ENCODE measurements at places on chromosomes 12 and 14. TPM values are rescaled to one million over a fixed set of nuclear protein-coding genes. Genes with fewer than 3 reads are reported as not detected.

DNA sequence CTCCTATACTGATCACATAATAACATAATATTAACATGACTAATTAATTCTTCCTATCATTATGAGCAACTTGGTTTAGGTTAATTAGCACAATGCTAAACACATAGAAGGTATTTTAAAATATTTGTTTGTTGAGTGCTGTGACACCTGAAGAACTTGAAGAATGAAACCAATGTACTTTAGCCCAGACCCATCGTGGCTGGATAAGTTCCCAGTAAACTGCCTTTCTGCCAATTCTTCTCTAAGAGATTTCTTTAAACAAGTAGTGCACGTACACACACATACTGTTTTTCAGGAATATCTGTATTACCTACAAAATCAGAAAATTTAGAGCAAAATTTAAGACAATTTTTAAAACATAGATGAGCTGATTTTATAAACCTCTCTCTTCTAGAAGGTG is 207.4 kb upstream of the SSTR1 start:
- DNase-seq = no peak

- no peak for DNase-seq
These were observed 62.5 kb upstream of the TBX3 start for GRCh38 chr12:114746297-114747011.

- DNase-seq = no peak
These were observed 753 bp downstream of the RPH3A start for GRCh38 chr12:112792301-112792700.

GRCh38 chr12:13435235-13435933 is 238.9 kb downstream of the EMP1 start:
- DNase-seq = peak; percentile 23

DNA sequence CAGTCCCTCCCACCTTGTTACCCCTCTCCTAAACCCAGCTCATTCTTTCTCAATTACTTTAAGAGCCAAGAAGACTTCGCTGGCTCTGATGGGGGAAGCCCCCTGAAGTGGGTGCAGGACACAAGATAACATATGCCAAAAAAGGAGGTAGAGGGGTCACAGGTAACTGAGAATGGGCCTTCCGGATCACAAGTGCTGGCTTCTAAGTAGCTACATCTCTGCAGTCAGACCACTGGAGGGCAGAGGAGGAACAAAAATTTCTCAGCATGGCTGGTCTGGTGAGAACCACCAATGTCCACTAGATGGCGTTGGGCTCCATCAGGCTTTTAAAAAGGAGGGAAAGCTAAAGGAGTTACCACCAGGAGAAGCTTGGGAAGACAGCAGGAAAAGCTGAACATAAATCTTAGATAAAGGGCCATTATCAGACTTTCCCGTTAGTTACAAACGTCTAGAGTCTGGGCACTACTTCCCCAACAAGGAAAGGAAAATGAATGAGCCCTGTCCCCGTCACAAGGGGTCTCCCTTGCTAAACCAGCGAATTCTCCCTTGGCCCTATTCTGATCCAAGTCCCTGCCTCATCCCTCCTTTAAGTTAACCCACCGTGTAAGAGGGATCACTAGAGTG is 11.6 kb upstream of the CDH24 start:
- peak; percentile 60 for DNase-seq

- DNase-seq = no peak
These were observed 11.8 kb downstream of the GCH1 start for GRCh38 chr14:54890788-54891187.

DNA sequence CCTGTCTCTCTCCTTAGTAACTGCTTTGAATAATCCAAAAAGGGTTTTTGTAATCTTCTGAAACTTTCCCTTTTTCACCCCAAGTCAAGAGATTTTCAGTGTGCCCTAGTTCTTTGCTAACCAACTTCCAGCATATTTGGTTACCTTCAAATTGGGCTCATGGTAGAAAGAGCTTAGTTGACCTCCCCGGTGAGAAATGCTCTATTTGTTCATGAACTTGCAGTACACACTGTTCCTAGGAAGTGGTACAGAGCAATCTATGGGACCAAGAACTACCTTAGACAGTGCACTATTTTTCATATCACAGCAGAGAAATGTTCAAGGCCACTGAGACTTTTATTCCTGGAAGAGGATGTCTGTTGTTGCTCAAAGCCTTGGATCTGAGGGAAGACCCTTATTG is 1.7 kb downstream of the USP5 start:
- no peak for DNase-seq

GRCh38 chr12:87967871-87968270 is 61.3 kb downstream of the C12orf50 start:
- DNase-seq = no peak

PIANP gene
- total RNA-seq = not detected

DCN gene
- total RNA-seq = 129 TPM

WBP11 gene
- total RNA-seq = 9.0 TPM
